SJCRH30 (cell line): ENCODE measurements at places on chromosomes 4 and X. TPM values are rescaled to one million over a fixed set of nuclear protein-coding genes. Genes with fewer than 3 reads are reported as not detected.

GRCh38 chr4:2961421-2961810 lies 1.8 kb downstream of the NOP14 start:
- peak; percentile 32 for DNase-seq

Gene HGFAC
- total RNA-seq: 0.12 and 0.63 TPM in 2 replicates

DNA sequence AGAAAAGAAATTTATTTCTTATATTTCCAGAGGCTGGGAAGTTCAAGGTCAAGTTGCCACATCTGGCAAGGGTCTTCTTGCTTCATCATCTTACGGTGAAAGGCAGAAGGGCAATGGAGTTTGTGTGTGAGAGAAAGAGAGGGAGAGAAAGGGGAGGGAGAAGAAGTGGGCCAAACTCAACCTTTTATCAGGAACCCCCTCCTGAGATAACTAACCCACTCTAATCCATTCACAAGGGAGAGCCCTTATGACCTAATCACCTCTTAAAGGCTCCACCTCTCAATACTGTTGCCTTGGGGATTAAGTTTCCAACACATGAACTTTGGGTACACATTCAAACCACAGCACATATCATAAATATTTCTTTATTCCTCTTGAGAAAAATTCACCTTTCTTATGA lies 203.3 kb upstream of the FAM241A start:
- peak; percentile 11 for DNase-seq

DNA sequence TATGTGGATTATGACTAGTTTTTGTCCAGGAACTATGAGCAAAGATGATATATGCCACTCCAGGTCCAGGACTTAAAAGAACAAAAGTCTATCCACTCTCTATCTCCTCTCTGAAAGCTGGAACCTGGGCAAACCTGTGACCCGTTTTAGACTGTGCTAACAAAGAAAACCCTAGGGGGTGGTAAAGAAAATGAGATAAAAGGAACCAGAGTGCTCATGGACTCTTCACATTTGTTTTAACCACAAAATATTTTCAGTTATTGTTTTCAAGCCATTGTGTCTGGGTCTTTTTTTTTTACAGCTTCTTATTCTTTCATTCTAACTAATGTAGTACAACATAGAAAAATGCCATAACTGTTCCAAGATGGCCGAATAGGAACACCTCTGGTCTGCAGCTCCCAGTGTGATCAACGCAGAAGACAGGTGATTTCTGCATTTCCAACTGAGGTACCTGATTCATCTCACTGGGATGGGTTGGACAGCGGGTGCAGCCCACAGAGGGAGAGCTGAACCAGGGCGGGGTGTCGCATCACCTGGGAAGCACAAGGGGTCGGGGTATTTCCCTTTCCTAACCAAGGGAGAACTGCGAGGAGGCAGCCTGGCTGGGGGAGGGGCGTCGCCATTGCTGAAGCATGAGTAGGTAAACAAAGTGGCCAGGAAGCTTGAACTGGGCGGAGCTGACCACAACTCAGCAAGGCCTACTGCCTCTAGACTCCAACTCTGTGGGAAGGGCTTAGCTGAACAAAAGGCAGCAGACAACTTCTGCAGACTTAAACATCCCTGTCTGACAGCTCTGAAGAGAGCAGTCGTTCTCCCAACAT lies 45.1 kb downstream of the CHM start:
- DNase-seq: peak; percentile 1

Gene TIGD4
- total RNA-seq: 0.25 and 0.81 TPM in 2 replicates

DNA sequence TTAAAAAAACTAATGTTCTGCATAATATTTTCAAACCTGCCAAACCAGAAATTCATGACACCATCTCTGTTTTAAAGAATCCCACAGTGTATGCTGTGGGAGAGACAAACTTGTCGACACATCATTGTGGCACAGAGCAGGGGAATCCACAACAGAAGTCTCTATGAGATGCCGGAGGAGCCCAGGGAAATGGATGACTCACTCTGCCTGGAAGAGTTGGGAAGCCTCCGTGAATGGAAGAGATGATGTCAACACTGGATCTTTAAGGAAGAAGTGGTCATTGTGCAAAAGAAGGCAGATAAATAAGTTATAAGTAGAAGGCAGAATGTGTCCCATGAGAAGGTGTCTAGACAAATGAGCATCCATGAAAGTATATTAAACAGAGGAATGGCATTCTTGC lies 595.1 kb downstream of the RAB28 start:
- DNase-seq: no peak

- no peak for DNase-seq
Observed at GRCh38 chr4:8913858-8914460, 42.3 kb upstream of the HMX1 start.

DNA sequence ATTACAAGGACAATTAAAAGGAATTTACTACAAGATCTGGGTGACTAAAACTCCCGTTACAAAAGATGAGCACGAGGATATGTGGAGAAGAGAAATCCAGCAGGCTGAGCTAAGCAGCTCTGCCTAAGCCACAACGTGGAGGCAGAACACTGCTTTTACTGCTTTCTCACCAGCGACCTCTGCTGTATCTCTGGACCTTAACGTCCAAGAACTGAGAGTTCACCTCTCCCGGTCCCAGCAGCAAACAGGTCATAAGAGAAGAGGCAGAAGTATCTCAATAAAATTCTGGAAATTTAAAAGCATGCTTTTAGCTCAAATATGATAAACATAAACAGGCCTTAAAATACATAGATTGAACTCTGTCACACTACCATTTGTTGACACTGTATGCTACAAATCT lies 81.0 kb downstream of the ADGRA3 start:
- no peak for DNase-seq

- no peak for DNase-seq
Observed at GRCh38 chr4:54107951-54108748, 8.2 kb downstream of the GSX2 start.
